NCI-H2029 (cell line): ENCODE measurements at places on chromosomes 16 and 17.
A peak's percentile ranks its signal among the peaks of the same experiment; 100 is the strongest.

DNA sequence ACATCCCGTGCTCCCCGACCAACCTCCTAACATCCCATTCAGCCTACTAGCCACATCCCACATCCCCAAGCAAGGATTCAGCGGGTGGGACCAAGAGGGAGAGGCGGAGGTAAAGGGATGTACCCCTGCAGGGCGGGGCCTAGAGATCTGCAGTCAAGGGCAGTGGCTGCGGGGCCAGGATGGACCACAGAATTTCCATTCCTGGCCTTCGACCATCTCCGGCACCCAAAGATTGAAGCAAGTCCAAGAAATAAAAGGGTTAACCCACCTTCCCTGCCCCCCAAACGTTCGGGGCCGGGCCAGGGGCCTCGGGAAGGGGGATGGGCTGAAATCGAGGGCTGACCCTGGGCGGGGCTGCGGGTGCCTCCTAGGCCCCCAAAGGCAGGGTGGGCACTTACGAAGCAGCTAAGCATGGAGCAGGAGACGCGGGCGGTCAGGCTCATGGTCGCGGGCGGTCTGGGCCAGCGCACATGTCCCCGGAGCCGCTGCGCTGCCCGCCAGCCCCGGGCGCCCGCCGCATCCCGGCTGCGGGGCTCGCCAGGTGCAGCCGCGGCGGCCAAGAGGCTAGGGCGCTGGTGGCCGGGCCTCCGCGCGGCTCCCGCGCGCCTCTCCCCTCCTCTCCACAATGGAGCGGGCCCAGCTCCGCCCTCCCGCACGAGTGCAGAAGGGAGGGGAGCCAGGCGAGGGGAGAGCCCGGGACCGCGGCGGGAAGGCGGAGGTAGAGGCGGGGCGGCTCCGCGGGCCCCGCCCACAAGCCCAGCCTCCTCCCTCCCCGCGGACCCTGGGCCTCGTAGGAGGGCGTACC, at the start of gene MTMR4:
MTMR4 (minus strand) TSS at position 674 of the 805 bp plus-strand sequence; CDS start at position 443, 231 bp downstream.
- peak; percentile 75 for DNase-seq

GRCh38 chr17:17682293-17682736, 1.1 kb downstream of the RAI1 start:
- DNase-seq, result no peak

- DNase-seq, result no peak
Measured at GRCh38 chr17:7548585-7549400, at the start of gene TNFSF12. TNFSF12 (plus strand) TSS chr17:7549058; CDS start chr17:7549154, 96 bp downstream.

GRCh38 chr17:1713878-1714426, 3.8 kb upstream of the TLCD2 start:
- no peak for DNase-seq

GRCh38 chr17:81309140-81309858, 14.2 kb upstream of the SLC38A10 start:
- no peak for DNase-seq

- DNase-seq, result no peak
Measured at GRCh38 chr16:48140821-48141220, 15.0 kb downstream of the ABCC12 start.

DNA sequence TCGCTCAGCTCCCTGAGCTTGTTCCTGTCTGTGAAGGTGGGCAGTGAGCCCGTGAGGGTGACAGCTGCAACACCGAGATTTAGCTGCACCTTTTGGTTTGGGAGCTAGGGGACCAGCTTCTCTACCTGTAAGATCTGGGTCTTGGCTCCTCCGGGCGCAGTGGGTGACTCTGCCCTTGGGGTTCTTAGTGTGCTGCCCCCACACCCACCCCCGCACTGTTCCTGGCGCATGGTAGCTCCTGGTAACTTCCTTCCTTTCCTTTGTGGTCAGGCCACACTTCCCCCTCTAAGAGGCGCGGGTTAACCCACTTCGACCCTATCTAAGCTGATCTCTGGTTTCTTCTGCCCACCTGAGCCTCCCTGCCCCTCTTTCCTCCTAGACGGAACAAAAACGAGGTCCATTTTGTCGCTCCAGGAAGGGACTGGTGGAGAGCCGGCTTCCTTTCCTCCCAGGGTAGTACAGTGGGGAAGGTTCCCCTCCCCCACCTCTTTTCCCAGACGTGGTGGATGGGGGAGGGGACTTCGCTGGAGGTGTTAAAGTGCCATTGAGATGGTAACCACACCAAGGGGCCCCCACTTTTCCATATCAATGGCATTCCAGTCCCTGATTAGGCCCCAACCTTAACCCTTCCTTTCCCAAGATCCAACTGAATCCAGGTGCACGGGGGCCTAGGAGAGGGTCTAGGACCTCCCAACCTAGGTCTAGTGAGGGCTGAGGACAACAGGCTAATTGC, 4.6 kb upstream of the CLDN9 start:
- DNase-seq, result no peak
